ENCODE measurements at places on chromosomes 3 and 15.

DNA sequence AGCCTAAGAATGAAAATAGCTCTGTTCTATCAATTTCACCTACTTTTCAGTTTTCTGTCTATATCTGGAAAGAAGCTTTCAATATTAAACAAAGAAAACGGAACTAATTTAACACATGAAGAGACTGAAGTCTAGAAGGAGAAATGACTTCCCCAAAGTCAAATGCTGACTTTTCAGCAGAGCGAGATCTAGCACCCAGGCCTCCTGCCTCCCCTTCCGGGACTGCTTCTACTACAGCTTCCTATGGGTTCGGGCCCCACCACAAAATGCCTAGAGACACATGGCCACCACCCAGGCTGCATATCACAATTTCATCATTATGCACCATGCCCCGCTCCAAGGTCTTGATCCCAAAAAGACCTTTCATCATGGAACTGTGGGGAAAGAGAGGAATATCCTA lies 104.5 kb downstream of the SST start:
- DNase-seq = no peak

GRCh38 chr15:40418126-40418525 lies 12.5 kb downstream of the IVD start:
- no peak for DNase-seq

DNA sequence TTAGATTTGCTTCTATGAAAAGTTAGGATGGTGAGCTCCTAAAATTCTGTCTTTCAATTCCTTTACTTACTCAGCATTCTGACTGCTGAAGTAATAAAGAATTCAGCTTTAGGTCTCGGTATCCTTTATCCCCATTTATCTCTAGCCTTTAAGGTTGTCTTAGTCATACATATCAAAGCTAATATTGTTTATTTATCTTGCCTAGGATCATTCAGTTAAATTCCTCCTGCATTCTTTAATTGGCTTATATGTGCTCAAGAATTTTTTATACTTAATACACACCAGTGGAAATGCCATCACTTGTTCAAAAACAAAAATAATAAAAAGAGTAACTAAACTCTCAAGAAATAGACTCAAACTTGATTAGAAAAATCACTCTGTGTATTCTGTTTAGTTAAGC lies 507.0 kb downstream of the ZPLD1 start:
- DNase-seq = no peak

GRCh38 chr3:197475514-197475913 lies 80.3 kb downstream of the BDH1 start:
- DNase-seq = no peak

DNA sequence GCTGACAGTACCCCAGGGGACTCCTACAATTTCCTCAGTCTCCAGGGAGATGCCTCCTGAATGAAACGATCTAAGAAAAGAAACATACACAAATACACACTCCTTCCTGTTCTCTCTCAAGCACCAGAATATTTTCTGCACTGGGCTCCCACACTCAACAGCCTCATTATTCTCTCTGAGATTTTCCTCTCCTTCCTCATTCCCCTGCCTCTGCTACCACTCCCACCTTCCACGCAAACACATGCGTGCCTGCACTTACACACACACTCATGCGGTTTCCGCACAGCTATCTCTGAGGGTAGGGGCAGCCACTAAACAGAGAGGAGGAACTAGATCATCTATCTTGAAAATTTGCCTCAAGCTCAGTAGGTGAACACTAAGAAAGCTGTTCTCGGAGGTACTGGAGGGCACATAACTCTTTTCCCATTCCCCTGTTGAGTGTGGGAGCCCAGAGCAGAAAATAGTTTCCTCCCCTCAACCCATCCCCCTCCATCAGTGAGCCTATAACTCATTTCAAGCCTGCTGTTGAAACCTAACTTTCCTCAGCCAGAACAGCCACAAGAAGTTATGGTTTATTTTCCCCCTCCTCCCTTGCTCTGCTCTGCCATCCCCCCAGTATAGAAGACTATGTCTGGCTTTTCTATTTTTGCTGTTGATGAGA lies 30.5 kb upstream of the TIPARP start:
- DNase-seq = no peak

DNA sequence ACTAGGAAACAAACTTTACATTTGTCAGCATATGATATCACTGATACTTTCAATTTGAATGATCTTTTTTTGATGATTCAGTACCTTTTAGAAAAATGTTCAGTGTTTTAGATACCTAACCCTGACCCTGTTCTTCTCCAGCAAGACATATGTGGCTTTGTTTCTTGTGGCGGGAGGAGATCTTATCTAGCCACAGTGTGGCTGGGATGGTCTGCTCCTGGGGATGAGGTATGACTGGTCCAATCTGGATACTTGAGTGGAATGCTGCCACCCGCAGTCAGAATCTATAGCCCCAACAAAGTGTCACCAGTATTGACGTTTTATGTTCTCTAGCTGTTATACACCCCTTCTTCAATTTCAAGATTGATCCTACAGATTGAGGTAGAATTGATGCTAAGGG lies 439.0 kb upstream of the GOLIM4 start:
- DNase-seq = no peak

All from left forelimb (tissue), 1 donor.